ENCODE measurements at places on chromosomes 1 and 21.

DNA sequence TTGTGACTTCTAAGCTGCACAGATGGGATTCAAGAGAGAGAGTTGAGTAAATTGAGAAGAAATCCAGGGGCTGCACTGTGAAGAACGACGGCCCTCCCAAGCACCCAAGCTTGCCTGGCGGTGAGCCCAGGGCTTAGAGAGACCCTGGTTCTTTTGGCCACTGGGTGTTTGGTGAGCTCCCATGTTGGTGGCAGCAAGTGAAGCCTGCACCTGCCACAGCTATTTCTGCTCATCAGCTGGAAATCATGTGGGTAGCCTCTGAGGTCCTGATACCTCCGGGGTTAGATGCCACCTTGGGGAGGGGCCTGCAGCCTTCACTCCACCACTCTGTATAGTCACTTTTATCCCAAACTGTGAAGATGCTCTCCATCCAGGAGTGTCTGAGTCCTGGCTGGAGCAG is 6.2 kb upstream of the BTG2 start:
- DNase-seq: no peak

DNA sequence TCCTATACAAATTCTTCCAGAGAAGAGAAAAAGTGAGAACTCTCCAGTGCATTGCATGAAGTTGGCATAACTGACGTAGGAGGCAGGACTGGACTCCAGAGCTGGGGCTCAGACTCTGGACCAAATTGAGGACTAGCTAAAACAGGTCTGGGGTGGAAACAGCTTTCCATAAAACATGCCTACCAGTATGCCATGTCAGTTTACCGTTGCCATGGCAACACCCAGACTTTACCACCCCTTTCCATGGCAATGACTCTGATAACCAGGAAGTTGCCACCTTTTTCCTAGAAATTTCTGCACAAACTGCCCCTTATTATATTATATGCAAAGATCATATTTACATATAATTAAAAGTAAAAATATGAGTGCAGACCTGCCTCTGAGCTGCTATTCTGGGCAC is 8.9 kb upstream of the ZBTB8B start:
- DNase-seq: no peak

DNA sequence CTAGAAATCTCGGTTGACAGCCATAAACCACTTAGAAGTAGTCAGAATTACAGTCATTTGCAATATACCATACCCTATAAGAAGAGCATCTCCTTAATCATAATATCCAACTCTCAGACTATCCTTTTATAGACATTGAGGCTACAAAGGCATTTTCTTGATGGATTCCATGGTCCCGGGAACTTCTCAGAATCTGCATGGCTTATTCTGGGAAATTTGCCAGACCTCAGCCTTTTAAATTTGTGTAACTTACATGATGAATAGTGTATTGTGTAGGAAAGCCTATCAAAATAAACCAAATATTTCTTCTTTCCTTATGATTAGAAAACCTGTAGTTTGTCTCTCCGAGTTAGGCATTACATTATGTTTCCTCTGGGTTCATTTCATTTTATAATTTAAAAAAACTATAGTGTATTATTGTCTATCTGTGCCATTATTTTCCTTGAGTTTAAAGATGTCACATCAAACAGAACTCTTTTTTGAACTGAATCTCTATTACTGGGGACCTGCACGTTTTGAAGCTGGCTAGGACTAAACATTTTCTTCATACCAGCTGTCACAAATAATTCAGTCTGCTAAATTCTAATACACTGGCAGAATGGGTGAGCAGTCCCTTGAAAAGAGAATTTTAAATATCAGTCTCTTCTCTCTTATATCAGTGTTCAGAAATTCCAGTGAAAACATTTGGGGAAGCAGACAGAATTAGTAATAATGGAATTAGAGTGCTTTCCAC is 102.9 kb downstream of the GABPA start:
- no peak for DNase-seq

- DNase-seq: no peak
Measured at GRCh38 chr21:17799414-17800164, 19.6 kb downstream of the C21orf91 start.

DNA sequence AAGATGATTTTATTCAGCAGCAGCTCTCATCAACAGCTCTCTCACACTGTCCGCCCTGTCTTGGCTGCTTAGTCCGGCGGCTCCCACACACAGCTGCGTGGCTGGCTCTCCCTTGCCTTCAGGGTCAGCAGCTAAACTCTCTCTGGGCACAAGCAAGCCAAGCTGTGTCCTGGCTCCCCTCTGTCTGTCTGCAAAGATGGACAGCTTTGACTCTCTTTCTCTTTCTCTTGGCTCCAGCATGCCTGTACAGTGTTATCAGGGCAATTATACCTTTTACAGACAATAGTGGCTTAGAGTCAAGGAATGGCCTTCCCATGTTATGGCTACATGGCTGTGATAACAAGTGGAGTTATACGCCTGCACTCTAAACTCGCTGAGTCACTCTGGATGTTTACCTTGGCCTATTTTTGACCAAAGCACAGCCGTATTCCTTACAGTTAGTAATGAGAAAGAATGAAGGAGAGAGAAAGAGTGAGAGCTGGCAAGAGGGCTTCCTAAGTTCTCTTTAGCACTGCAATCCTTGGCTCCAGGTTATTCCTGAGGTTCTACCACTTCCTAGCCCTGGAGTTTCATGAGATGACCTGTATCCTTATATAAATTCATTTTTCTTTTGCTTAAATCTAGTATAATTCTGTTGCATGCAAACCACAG is 59.9 kb upstream of the ZSWIM5 start:
- no peak for DNase-seq

DNA sequence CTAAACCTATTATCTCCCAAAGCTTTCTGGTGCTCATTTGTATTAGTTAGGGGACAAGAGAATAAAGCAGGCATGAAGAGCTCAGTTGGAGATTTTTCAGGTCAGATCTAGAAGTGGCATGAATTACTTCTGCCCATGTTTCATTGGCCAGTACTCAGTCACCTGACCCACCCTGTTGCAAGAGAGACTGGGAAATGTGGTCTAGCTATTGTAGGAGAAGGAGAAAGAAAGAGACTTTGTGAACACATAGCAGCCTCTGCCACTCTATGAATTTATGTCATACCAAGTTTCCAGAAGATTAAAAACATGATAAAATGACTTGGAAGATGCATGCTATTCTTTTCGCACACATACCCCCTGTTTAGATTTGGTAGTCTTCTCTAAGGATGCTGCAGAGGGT is 302.3 kb upstream of the RUNX1 start:
- no peak for DNase-seq

DNA sequence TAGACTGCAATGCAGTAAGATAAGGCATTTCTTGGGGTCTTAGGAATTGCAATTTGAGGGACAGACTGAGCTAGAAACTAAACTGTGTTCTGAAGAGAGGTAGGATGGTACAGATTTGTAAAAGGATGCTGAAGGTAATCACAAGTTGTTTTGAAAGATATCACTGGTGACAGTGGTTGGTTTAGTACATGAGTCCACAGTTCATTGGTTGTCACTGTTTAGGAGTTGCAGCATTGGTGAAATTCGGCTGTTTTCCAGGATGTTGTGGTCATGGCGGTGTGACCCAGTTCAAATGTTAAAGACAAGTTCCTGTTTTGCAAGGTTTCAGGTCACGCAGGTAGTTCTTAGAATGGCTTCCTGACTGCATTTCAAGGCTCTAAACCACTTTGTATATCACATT is 292.8 kb upstream of the B3GALT2 start:
- peak; percentile 66 for DNase-seq

DNA sequence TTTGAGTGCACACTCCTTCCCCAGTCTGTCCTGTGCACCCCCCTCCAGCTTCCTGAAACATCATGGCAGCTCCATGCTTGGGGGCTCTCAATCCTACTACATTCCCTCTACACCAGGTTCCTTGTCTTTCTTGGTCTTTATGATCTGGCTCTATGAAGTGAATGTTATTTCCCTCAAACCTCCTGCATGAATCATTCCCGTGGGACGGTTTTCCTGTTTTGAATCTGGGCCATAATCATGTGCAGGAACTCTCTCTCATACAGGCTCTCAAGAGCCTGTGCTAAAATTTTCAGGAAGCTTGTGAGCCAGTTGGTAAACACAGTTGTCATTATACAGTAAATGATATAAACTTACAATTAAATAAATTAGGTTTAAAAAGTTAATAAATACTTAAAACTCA is 89.8 kb upstream of the KCNE2 start:
- DNase-seq: no peak

DNA sequence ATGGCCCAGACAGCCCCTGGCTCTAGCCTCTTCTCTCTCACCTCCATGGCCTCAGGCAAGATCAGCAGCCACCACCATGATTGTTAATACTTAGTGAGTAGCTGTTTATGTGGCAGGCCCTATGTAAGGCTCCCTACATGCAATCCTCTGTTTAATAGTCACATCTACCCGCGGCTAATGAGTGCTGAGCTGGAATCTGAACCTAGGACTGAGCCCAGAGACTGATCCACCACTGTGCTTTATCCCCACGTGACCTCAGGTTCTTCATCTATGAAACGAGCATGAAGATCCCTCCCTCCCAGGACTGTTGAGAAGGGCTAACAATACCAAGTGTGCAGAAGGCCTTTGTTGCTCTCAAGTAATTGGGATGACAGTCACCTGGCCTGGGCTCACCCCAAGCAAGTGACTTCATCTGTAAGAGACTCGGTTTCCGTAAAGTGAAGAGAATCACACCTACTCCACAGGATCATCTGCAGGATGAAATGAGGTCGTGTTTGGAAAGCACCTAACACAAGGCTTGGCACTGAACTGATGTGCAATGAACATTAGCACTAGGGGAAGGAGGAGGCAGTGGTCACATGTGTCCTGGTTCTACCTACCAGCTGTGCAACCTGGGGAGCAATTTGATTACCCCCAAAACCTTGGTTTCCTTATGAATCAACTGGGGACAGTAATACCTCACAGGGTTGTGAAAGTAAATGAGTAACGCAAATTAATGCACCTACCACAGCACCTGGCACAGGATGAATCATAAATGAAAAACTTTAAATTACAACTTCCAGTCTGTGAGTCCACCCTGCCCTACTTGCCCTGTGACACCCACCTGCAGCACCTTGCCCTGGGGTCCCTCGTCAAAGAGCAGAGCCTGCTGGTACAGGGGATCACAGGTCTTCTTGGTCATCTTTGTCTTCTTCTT is 37.2 kb downstream of the RIMS3 start:
- no peak for DNase-seq

GRCh38 chr1:197314682-197315081 is 46.6 kb downstream of the CRB1 start:
- no peak for DNase-seq

DNA sequence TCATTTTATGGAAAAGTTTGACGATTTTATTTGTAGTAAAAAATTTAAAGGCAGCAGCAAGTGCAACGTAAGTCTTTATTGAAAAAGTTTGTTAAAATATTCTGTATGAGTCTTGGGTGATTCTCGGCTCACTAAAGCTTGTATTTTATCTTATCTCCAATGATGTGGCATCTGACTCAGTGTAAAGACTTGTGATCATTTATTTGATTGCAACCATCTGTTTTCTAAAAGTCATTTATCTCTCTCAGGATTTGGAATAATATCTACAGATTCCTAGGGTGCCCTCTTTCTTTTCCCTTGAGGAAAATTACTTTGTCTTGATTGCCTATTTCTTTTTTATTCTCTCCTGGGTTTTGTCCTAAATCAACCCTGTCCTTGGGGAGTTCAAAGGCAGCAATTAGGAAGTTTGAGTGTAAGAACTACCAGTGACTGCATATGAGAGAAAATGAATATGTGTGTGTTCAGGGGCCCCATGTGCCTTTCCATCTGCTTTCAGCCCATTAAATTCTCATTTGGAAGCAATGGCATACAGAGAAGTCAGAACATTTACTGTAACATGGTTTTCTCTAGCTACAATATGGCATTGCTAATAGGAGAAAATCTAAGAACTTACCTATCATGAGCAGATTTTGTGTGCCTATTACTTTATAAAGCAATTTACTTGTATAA is 575.0 kb upstream of the CHRM3 start:
- no peak for DNase-seq

DNA sequence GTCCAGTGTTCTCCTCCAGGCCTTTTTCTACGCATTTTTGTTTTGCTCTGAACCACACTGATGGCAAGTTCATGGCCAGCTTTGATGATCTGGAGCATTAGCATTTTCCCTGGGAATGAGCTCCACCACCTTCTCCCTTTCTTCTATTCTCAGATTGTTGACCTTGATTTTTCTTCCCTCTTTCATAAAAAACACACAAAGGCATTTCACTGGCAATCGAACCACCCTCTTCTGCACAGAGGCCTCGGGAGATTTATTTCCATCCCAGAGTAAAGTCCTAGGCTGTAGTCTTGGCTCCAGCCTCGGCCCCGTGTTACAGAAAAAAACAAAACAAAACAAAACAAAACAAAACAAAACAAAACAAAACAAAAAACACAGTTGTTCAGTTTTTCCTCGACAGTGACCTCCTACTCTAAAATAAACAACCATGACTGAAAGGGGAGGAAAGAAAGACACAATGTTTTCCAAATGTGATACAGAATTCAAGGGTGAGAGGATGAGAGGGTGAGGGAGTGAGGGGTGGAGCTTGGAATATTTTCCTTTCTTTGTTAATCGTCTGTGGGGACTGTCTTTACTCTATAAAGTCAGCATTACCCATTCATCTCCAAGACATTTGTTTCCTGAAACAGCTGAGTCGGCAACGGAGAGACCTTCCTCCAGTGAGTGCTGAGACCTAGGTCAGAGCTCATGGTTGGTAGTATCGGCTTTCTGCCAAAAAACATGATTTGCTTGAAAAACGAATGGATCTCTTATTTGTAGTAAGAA is 29.8 kb upstream of the RNF186 start:
- no peak for DNase-seq

GRCh38 chr1:209807509-209807908 is 1.6 kb upstream of the IRF6 start:
- no peak for DNase-seq

- no peak for DNase-seq
Measured at GRCh38 chr1:47627016-47627415, 189.2 kb downstream of the FOXD2 start.
